KG1 (cell line): ENCODE measurements at places on chromosomes 1 and 21.

GRCh38 chr1:83109692-83110091 is 889.2 kb downstream of the TTLL7 start:
- DNase-seq = no peak

GRCh38 chr1:86231076-86231475 is 74.5 kb upstream of the COL24A1 start:
- no peak for DNase-seq

DNA sequence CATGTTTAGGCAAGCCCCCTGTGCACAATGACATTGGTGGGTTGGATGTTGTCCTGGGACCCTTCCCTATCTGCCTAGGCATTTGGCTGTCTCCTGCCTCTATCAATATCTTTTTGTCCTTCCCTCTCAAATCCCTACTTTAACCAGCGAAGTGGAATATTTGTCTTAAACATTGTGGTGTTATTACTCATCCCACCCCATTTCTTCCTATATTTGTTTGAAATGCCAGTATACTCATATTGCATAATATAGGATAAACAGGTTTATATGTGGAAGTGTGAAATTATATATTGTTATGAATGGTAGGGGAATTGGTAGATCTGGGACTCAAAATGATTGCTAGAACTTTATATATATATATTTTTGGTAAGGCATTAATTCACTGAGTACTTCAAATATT is 80.0 kb downstream of the ADGRL2 start:
- DNase-seq = no peak

DNA sequence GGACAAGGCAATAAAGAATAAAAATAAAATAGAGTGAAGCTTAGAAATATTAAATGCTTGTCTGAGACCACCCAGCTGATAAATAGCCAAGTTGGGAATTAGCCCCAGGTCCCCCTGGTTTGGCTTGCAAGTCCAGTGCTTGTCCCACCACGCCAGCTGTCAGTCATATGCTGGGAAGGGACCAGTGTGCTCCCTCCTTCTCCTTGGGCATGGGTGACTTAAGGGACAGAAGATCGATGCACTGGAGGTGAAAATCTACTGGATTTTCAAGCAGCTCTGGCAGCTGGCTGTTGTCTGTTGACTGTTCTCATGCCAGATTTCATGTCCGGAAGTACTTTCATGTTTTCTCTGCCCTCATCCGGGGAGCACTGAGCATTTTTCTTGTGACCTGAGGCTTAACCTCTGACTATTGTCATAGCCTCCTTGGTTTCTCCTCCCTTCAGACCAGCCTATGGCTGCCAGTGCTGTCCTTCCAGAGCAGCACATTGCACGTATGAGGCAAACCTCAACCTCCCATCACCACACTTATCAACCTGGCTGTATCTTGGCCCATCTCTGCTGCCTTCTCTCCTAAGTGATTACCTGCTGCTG is 12.4 kb downstream of the LMOD1 start:
- DNase-seq = no peak

GRCh38 chr21:42389449-42389835 is 6.4 kb downstream of the TMPRSS3 start:
- no peak for DNase-seq

- DNase-seq = no peak
Observed at GRCh38 chr1:100458661-100459357, 79.1 kb upstream of the GPR88 start.

GRCh38 chr1:147351140-147351835 is 108.8 kb downstream of the CHD1L start:
- no peak for DNase-seq

DNA sequence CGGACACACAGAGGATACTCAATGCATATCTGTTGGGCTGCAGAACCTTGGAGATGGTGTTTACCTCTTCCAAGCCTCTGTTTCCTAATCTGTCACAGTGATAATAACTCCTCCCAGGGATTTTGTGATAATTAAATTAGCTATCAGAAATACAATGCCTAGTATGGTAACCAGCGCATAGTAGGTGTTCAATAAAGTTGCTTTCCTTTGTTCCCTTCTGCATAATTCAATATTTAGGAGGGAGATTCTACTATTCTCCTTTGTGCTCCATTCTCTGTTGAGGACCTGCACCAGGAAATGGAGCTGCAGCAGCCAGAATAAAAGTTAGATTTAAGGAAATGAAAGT is 3.4 kb upstream of the CSF3R start:
- no peak for DNase-seq

DNA sequence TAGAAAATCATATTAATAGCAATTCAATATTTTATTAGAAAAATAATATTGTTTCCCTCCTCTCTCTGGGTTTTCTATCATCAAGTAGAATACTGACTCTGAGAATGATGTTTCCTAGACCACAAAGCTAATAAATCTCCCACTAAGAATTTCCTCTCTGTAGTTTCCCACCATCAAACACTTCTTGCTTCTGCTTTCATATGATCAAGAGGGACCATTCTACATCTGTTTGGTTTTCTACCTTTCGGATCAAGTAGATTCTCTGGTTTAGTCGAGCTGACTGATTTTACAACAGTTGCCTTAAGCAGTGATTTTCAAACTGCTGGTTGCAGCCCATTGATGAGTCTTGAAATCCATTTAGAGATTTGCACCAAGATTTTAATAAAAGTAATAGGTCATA is 240.2 kb upstream of the PTBP2 start:
- DNase-seq = no peak

GRCh38 chr1:26791148-26791547 is 3.4 kb downstream of the PIGV start:
- DNase-seq = no peak

DNA sequence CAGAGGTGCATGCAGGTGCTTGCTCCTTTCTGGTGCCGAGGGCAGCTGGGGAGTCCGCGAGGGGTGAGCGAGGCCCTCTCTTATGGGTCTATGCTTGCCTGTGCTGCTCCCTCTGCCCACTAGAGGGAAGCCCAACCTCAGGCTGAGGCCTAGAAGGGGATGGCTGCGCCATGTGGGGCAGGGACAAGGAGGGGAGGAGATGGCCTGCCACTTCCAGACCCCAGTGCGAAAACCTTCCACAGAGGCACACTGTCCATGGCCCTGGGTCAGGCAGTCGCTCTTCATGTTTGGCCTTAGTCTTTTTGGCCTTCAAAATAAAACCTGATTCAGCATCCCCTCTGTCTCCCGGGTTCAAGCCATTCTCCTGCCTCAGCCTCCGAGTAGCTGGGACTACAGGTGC is 14.0 kb downstream of the RHBG start:
- peak; percentile 28 for DNase-seq
